ENCODE measurements at places on chromosomes 6 and 20. TPM values are rescaled to one million over a fixed set of nuclear protein-coding genes. Genes with fewer than 3 reads are reported as not detected.

The CHMP4B gene
- 90.5 TPM for total RNA-seq

GRCh38 chr20:50913690-50914375 is 17.4 kb downstream of the ADNP start:
- H3K4me1 ChIP-seq, result peaks cover 74% of the 10 kb centered on the region
- no peaks in the 10 kb centered on the region for H3K27me3 ChIP-seq
- H3K36me3 ChIP-seq, result no peaks in the 10 kb centered on the region
- DNase-seq, result no peak

The PROKR2 gene
- total RNA-seq, result not detected

DNA sequence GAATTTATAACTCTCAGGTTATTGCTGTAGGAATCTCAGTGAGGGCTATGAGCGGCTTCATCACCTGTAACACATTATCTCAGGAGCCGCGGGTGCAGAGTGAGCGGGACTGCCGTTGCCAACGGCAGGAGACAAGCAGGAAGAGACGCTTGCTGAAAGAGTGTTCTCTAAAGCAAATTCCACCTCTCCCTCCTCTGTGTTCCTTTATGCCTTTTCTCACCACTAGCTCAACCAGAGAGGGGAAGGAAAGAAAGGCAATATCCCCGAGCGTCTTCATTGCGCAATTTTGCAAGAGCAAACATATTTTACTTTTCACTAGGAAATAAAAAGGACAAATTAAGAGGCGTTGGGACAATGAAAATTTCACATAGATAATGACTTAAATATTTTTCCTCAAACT is 185.2 kb upstream of the EXOC2 start:
- no peak for DNase-seq
- no peaks in the 10 kb centered on the region for H3K36me3 ChIP-seq
- no peak overlapping the region for H3K4me3 ChIP-seq

The WFDC2 gene
- total RNA-seq, result 232 TPM

- no peaks in the 10 kb centered on the region for H3K4me1 ChIP-seq
Measured at GRCh38 chr6:126718600-126719327, 378.8 kb downstream of the CENPW start.

GRCh38 chr6:9208966-9209365 is 773.6 kb upstream of the SLC35B3 start:
- no peak overlapping the region for H3K27ac ChIP-seq
- H3K4me3 ChIP-seq, result no peak overlapping the region
- no peaks in the 10 kb centered on the region for H3K36me3 ChIP-seq
- DNase-seq, result no peak
- no peaks in the 10 kb centered on the region for H3K27me3 ChIP-seq

GRCh38 chr6:122770835-122771601 is 8.5 kb upstream of the FABP7 start:
- peak overlapping the region; percentile 66 for H3K27ac ChIP-seq
- no peaks in the 10 kb centered on the region for H3K36me3 ChIP-seq
- no peaks in the 10 kb centered on the region for H3K27me3 ChIP-seq
- DNase-seq, result no peak

The F13A1 gene
- total RNA-seq, result 80.5 TPM

DNA sequence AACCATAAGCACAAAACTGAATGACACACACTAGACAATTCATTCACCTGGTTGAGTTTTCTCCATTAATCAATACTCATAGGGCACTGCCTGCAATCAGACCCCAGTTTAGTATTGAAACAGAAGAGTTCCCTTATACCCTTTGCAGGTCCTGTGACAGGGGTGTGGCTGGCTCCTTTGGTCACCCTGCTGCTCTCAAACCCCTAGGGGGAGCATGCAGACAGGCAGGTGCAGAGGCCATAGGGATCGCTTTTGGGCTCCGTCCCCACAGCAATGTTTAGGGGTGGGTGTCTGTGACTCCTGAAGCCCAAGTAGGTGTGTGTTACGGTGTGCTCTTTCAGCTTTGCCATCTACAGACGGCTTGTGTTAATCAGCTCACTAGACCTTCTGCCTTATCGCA is 210.4 kb downstream of the CENPW start:
- no peak for DNase-seq
- no peak overlapping the region for H3K27ac ChIP-seq
- no peaks in the 10 kb centered on the region for H3K4me1 ChIP-seq
